ENCODE measurements at places on chromosomes 6 and 20. TPM values are rescaled to one million over a fixed set of nuclear protein-coding genes. Genes with fewer than 3 reads are reported as not detected.

The SLC17A9 gene
- not detected for total RNA-seq

The EEF1A2 gene
- 463 TPM for total RNA-seq

The SLC26A8 gene
- total RNA-seq = not detected

The RWDD1 gene
- 18.4 TPM for total RNA-seq

The IL17A gene
- total RNA-seq = not detected

The SLC22A16 gene
- total RNA-seq = not detected

DNA sequence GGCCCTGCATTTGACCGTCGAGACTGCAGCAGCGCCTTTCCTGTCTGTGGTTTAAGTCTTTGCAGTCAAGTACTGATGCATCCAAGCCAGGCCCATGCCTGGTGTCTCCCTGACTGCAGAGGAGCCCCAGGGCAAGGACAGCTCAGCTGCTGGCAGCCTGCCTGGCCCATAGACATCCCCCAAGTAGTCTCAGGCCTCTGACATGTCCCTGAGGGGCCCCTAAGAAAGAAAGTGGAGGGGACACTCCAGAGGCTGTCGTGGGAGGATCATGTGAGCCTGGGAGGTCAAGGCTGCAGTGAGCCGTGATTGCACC is 18.0 kb downstream of the HRH3 start:
- no peak overlapping the region for H3K27ac ChIP-seq
- peak; percentile 37 for DNase-seq
- H3K27me3 ChIP-seq = no peaks in the 10 kb centered on the region
- H3K36me3 ChIP-seq = peaks cover 36% of the 10 kb centered on the region
- peaks cover 18% of the 10 kb centered on the region for H3K4me1 ChIP-seq

- no peak overlapping the region for H3K4me3 ChIP-seq
- H3K36me3 ChIP-seq = no peaks in the 10 kb centered on the region
These were observed 6.7 kb upstream of the TEAD3 start for GRCh38 chr6:35503534-35503933.

DNA sequence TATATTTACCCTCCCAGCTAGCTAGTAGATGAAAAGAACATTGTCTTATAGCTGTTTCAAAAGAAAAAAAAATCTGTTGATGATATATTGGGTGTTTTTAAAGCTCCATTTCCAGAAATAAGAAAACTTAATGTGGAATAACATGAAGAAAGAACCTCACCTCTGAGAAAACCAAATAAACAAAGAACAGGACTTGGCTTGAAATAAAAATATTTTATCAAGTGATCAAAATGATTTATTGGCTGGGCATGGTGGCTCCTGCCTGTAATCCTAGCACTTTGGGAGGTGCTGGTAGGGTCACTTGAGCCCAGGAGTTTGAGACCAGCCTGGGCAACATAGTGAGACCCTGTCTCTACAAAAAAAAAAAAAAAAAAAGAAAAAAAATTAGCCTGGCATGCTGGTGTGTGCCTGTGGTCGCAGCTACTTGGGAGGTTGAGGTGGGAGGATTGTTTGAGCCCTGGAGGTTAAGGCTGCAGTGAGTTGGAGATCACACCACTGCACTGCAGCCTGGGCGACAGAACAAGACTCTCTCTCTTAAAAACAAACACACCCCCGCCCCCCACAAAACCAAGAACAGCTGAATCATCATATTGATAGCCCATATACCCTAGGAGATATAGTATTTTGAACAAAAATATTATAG is 7.9 kb downstream of the RNF24 start:
- H3K4me1 ChIP-seq = peaks cover under 1% of the 10 kb centered on the region
- H3K4me3 ChIP-seq = no peak overlapping the region
- no peaks in the 10 kb centered on the region for H3K27me3 ChIP-seq
- no peak overlapping the region for H3K27ac ChIP-seq
- no peak for DNase-seq

DNA sequence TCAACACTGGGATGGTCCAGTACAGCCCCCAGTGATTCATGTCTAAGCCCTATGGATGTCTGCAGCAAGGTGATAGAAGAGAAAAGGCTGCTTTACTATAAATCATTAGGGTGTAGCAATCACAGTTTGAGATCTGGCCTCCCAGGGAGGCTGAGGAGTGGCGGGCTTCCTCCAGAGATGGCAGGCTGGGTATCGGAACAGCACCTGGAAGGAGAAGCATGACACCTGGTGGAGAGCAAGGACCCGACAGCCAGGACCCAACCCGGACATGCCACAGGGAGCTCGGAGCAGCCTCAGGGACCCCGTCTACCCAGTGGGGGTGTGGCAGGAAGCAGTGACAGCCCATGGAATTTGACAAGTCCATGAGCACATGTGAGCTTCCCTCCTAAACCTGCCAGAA is 114.8 kb upstream of the CD93 start:
- no peaks in the 10 kb centered on the region for H3K36me3 ChIP-seq
- no peaks in the 10 kb centered on the region for H3K27me3 ChIP-seq
- peak; percentile 70 for DNase-seq
- no peak overlapping the region for H3K4me3 ChIP-seq

DNA sequence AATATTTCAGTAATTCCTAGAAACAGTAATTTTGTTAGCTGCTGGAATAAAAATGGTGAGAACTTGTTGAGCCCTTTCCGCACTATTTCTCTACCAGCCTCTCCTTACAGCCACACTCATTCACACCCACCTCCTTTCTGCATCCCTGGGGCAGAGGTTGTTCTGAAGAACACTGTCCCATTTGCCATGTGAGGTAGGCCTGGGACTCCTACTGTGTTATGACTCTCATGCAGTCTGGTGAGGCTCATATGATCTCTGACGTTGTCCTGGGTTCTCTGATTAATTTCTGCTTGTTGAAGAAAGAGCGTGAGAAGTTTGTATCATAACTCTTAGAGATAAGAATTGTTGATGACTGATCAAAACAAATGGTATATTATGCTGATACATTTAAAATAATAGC is 4.1 kb upstream of the KCNQ5 start:
- H3K4me3 ChIP-seq = no peak overlapping the region
- no peak overlapping the region for H3K27ac ChIP-seq
- no peak for DNase-seq
- no peaks in the 10 kb centered on the region for H3K4me1 ChIP-seq
- no peaks in the 10 kb centered on the region for H3K27me3 ChIP-seq
- H3K36me3 ChIP-seq = no peaks in the 10 kb centered on the region

DNA sequence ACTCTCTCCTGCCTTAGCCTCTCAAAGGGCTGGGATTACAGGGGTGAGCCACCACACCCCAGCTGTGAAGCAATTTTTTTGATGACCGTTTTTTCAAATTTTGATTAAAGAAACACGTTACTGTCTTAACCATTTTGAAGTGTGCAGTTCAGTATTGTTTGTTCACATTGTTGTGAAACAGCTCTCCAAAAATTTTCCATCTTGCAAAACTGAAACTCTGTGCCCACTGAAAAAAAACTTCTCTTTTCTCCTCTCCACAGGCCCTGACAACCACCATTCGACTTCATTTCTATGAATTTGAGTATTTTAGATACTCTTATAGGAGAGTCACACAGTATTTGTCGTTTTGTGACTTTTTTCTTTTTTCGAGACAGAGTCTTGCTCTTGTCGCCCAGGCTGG is 53.9 kb downstream of the ECT2L start:
- no peak for DNase-seq
- no peaks in the 10 kb centered on the region for H3K27me3 ChIP-seq
- H3K4me1 ChIP-seq = no peaks in the 10 kb centered on the region

GRCh38 chr20:57400231-57400701 is 9.1 kb downstream of the RBM38 start:
- H3K4me1 ChIP-seq = no peaks in the 10 kb centered on the region
- no peak for DNase-seq
- H3K4me3 ChIP-seq = no peak overlapping the region
- H3K27ac ChIP-seq = no peak overlapping the region
- H3K36me3 ChIP-seq = peaks cover 50% of the 10 kb centered on the region
- H3K27me3 ChIP-seq = no peaks in the 10 kb centered on the region

GRCh38 chr20:34834459-34834893 is 9.0 kb upstream of the NCOA6 start:
- H3K4me3 ChIP-seq = peak overlapping the region; percentile 62
- peak; percentile 86 for DNase-seq

DNA sequence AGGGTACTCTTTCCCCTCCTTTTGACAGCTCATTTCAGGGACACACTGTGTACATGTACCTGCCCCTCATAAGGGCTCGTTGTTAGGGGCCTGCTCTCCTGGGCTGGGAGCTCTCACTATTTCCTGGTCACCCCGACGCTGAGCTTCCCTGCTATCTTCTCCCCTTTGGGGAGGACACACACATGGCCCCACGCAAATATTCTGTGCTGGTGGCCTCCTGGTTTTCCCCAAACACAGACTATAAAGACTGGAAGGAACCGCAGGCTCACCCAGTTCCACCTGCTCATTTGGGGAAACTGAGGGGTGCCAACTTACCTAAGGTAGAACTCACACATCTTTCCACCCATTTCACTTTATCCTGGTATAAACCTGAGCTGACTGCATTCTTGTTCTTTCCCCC is 301.4 kb upstream of the SUPT3H start:
- no peak overlapping the region for H3K4me3 ChIP-seq
- H3K27me3 ChIP-seq = no peaks in the 10 kb centered on the region
- H3K27ac ChIP-seq = no peak overlapping the region
- H3K4me1 ChIP-seq = peaks cover 16% of the 10 kb centered on the region
- H3K36me3 ChIP-seq = no peaks in the 10 kb centered on the region

DNA sequence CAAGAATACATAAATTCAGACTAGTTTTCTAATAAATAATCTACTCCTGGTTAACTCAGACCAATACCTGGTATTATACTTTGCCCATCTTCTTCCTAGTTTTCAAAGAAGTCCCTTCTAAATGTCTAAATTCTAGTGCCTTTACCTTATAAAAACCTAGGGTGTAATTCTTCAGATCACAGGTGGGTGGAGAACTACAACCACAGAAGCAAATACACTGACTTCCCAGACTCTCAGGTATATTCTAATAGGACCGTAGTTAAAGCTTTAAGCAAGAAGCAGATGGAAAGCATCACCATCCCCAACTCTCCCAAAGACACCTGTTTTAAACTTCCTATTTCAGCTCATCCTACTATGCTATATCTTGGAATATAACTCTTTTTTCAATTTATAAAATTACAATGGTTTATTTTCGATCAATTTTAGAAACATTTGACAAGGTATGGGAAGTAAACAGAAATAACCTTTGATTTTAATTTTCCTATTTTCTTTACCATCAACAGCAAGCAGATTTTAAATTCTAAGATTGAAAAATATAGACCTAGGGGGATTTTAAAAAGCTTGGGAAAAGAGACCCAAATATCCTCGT is 15.8 kb downstream of the MAN1A1 start:
- H3K4me3 ChIP-seq = no peak overlapping the region
- no peaks in the 10 kb centered on the region for H3K36me3 ChIP-seq
- no peaks in the 10 kb centered on the region for H3K4me1 ChIP-seq
- H3K27me3 ChIP-seq = no peaks in the 10 kb centered on the region
- peak; percentile 54 for DNase-seq

DNA sequence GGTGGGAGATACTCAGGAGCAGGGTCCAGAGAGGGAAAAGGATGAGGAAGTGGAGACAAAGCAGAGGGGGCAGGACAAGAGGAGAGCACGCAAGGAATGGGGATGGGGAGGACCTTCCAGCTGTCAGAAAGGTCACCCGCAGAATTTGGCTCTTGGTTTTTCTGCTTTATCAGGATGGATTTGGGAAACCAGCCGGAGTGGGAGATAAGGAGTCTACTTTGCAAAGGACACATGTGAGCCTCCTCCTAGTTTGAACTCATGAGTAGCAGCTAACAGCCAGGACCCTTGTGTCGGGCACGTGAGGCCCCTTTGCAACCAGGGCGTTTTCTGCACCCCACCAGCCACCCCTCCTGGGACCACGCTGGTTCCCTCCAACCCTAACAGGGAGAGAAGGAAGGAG is 7.6 kb upstream of the MICA start:
- no peaks in the 10 kb centered on the region for H3K27me3 ChIP-seq
- H3K4me1 ChIP-seq = peaks cover 15% of the 10 kb centered on the region

DNA sequence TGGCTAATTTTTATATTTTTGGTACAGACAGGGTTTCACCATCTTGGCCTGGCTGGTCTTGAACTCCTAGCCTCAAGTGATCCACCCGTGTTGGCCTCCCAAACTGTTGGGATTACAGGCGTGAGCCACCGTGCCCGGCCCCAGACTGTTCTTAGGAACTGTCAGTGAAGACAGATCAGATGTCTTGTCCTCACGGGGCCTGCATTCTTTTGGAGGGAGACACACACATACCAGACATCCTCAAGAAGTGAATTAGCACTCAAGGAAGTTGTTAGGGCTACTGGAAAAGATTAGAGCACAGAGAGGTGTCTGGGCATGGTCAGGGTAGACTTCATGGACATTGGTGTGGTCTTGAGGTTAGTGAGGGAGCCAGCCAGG is 10.3 kb upstream of the LPIN3 start:
- H3K36me3 ChIP-seq = no peaks in the 10 kb centered on the region
- H3K4me1 ChIP-seq = peaks cover 16% of the 10 kb centered on the region
- no peak overlapping the region for H3K27ac ChIP-seq
- DNase-seq = no peak

- no peaks in the 10 kb centered on the region for H3K4me1 ChIP-seq
- H3K27ac ChIP-seq = no peak overlapping the region
- no peak for DNase-seq
These were observed 16.5 kb downstream of the PPP1R10 start for GRCh38 chr6:30600451-30600961.

GRCh38 chr6:21420926-21421325 is 172.6 kb upstream of the SOX4 start:
- H3K4me1 ChIP-seq = no peaks in the 10 kb centered on the region
- H3K27me3 ChIP-seq = no peaks in the 10 kb centered on the region
- H3K27ac ChIP-seq = no peak overlapping the region
- no peaks in the 10 kb centered on the region for H3K36me3 ChIP-seq
- H3K4me3 ChIP-seq = no peak overlapping the region

DNA sequence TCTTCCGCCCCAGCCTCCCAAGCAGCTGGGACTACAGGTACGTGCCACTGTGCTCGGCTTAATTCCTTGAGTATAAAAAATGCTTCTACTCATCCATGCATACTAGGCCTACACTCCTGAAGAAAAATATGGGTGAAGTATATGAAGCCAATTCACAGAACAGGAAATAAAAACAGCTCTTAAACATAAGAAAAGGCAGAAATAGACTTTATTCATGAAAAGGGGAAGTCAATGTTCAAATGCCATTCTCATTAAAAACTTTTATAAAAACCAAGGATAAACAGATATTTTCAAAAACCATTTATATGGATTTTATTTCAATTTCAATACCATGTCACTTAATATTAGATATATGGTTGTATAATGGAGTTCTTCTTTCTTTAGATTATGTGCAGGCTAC is 18.3 kb downstream of the SERPINB9 start:
- DNase-seq = no peak
- no peaks in the 10 kb centered on the region for H3K27me3 ChIP-seq
- H3K4me1 ChIP-seq = no peaks in the 10 kb centered on the region
- H3K36me3 ChIP-seq = no peaks in the 10 kb centered on the region
- no peak overlapping the region for H3K4me3 ChIP-seq
